Activated CD8-positive, alpha-beta memory T cell treated with anti-CD3 and anti-CD28 coated beads, Interleukin-2, amount 10 ng/mL, durations not matched to agents 7 days and 5 days (primary cell): ENCODE measurements at places on chromosomes 3 and 15. TPM values are rescaled to one million over a fixed set of nuclear protein-coding genes. Genes with fewer than 3 reads are reported as not detected.

DNA sequence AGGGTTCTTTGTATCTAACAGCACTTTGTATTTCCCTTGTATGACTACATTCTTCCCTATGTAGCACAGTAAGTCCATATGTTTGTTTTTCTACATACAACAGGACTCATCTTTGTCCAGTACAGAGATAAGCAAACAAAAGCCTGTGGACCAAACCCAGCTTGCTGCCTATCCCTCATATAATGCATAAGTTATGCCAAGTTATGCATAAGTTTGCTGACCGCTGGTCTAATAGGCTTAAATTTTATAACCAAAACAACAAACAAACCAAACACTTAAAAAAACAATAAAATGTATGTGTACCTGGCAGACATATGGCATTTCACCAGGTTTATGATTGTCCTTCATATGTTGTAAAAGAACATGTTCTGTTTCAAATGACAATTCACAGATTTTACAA is 56.0 kb downstream of the ZNF280D start:
- no peak overlapping the region for H3K27ac ChIP-seq
- DNase-seq: no peak
- H3K36me3 ChIP-seq: peaks cover 34% of the 10 kb centered on the region
- H3K4me3 ChIP-seq: no peak overlapping the region
- no peaks in the 10 kb centered on the region for H3K27me3 ChIP-seq

Gene GOLGA8J
- total RNA-seq: 0.88 TPM

Gene GHRL
- 0.77 TPM for total RNA-seq

- no peak overlapping the region for H3K4me3 ChIP-seq
- peaks cover 52% of the 10 kb centered on the region for H3K4me1 ChIP-seq
- no peaks in the 10 kb centered on the region for H3K27me3 ChIP-seq
- DNase-seq: no peak
- H3K27ac ChIP-seq: no peak overlapping the region
- H3K36me3 ChIP-seq: peaks cover 59% of the 10 kb centered on the region
These were observed 159.8 kb downstream of the MBNL1 start for GRCh38 chr3:152428577-152428976.
